NCI-H510A treated with DMSO at 0.1 percent for 48 hours (cell line): ENCODE measurements at places on chromosomes 7 and 10.
A peak's percentile ranks its signal among the peaks of the same experiment; 100 is the strongest.

DNA sequence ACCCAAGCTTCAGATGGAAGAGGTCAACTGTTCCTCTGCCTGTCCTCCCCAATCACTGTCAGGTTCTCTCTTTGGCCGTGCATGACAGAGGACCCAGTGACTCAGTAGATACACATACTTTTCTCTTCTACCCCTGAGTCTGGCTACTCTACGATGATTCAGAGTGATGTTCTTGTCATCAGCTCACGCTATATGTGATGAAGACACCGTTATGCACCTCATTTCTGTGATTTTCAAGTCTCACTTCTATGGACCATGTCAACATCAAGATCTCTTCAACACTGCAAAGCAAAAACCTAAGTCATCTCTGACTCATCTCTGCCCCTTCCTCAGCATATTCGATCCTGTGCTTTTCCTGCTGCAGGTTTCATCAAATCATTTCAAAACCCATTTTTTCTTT, 76.6 kb upstream of the DGKI start:
- no peak for DNase-seq

- DNase-seq: no peak
These were observed 1.3 kb downstream of the HOXA7 start for GRCh38 chr7:27154901-27155815.

DNA sequence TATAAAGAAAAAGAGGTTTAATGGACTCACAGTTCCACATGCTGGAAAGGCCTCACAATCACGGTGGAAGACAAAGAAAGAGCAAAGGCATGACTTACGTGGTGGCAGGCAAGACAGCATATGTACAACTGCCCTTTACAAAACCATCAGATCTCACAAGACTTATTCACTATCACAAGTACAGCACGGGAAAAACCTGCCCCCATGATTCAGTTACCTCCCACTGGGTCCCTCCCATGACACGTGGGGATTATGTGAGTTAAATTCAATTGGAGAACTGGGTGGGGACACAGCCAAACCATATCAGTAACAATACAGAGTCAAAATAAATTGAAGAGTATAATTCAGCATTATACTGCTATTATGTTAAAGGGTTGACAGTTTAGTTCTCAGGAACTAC, 37.8 kb downstream of the RNLS start:
- DNase-seq: no peak

GRCh38 chr10:133336577-133337369, at the start of gene CALY:
TSS of gene CALY (minus strand) at chr10:133336896. CDS start at chr10:133328989, 7,907 bp downstream.
- no peak for DNase-seq

DNA sequence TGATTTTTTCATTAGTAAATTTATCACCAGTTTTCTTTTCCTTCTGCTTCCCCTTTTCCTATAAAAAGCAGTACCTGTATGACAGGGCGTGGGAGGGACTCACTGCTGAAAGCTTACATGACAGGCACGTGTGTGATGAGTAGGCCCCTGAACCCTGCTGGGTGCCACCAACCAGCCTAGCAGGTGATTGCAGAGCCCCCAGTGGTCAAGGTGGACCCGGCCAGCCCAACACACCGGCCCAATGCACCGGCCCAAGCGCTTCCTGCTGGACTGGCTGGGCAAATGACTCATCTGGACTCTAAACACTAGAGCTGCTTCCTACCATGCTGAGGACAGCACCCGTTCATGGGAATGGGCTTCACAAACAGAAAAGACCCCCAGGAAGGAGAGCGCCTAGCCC, 89.8 kb upstream of the TMEM72 start:
- DNase-seq: no peak

- no peak for DNase-seq
These were observed 71.7 kb downstream of the NRBF2 start for GRCh38 chr10:63204667-63205391.

GRCh38 chr7:140873434-140873833, 51.3 kb downstream of the BRAF start:
- DNase-seq: no peak

DNA sequence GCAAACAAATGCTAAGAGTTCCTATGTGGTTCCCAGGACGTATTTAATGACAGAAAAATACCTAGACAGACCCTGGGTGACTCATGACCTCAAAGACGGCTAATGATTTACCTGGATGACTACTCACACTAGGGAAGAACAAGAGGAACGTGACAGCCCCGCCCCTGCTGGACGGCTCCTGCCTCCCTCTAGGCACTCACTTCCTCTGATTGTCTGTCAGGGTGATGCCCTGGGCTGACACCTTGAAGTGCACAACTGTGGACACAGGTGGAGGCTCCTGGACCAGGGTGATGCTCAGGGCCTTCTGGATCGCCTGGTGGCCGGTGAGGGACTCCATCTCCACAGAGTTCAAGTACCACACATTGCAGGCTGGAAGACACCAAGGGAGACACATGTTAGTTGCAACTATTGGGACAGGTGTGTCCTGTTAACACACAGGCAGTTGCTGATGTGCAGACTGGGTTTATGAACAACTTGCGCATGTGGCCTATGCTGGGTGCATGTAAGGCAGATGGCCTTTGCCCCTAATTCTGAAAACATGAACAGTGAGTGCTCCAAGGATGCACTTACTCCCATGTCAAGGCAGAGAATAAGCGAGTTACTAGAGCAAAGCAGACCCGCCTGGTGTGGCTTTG, 298.3 kb downstream of the TNS3 start:
- no peak for DNase-seq

DNA sequence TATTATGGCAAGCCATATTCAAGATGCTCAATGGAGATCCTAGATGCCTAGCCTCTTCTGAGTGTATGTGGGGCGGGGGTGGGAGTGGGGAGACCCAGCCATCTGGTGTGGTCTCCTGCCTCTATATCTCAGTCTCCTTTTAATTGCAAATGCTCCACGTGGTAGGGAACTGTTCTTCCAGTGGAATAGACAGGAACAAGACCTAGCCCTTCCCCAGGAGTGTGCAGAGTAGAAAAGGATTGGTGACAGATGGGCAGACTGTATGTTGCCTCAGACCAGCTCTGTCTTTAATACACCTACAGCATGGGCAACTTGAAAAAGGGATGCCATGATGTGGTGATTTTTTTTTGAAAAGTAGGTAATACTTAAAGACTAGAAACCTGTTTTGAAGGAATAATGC, 12.6 kb downstream of the CYP3A5 start:
- no peak for DNase-seq

DNA sequence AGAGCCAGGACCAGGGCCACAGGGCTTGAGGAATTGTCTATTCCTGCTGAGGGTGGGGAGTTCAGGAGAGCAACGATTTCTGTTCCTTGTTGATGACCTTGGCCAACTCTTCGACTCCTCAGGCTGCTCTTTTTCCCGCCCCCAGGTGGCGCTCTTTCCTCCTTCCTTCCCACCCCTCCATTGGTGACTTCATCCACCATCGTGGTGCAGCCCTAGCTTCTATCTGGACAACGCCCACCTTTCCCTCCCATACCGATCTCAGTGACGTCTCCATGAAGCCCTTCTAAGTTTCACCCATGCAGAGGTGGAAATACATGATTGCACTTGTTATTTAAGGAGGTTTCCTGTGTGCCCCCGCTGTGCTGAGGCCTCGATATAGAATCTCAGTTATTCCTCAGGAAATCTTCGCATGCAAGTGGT, 22.1 kb upstream of the CARD11 start:
- no peak for DNase-seq

DNA sequence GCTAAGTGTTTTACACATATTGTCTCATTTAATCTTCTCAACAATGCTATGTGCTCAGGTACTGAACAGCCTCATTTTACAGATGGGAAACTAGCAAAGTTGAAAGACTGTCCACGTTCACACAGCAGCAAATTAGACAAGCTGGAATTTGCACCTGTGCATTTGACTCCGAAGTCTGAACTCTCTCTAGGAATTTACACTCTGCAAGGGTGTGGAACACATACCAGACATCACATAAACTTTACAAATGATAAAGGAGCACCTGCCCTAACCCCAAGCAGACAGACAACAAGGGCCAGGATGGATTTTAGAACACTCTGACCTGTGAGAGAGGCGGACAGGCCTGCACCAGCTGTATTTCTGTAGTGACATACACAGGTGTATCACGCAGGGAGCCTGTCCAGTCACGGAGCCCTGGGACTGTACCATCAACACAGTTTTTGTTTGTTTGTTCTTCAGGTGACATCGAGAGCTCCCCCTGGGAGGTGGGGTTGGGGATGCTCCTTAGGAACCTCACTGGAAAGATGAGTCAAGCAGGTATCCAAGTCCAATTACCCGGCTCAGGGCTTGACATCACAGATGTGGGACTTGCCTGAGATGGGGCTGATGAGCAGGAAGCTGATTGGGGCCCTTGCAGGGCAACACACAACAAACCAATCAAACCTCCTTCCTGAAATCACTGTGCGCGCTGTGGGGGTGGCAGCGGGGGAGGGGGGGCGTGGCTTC, 31.0 kb downstream of the MKI67 start:
- DNase-seq: no peak

- no peak for DNase-seq
These were observed 329.8 kb upstream of the SEMA3D start for GRCh38 chr7:85516675-85517074.

GRCh38 chr10:105761576-105762260, 1120.6 kb downstream of the SORCS3 start:
- no peak for DNase-seq

- no peak for DNase-seq
These were observed 134.8 kb downstream of the INHBA start for GRCh38 chr7:41568135-41568534.

DNA sequence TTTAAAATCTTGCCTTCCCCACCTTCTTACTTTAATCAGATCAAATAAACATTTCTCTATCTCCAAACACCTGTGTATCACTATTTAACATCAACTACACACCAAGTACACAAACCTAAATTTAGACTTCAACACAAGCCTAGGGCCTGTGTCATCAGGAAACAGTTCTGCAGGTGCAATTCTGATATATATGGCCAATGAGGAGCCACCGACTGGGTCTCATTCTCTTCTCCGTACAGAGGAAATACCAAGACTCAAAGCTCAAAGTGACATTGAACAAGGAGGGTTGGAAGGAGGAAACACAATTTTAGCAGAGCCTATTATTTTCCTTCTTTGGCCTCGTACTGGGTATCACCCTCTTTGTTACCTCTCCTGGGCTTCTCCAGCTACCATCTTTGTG, 152.6 kb upstream of the PRR15 start:
- DNase-seq: no peak

DNA sequence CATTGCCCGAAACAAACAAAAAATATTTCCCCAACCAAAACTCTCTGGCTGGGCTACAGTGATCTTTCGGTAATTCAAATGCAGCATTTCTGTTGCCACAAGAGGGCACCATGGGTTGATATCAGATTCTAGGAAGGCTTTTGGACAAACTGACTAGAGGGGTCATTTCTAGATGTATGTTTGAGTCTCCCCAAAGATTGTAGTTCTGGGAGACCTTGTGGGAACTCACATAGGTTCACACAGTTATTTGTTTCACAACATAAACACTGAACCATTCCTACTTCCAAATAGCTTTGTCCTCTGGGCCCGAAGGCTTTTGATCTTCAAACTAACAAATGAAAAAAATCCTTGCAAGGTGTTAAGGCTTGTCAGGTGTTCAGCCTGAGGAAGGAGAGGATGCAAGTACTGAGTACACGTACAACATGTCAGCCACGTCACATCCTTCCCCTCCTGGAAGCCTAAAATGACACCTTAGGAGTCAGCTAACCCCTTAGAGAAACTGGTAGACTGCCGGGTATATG, 37.0 kb upstream of the IL15RA start:
- no peak for DNase-seq

GRCh38 chr7:1238450-1238882, 5.8 kb downstream of the UNCX start:
- DNase-seq: no peak

DNA sequence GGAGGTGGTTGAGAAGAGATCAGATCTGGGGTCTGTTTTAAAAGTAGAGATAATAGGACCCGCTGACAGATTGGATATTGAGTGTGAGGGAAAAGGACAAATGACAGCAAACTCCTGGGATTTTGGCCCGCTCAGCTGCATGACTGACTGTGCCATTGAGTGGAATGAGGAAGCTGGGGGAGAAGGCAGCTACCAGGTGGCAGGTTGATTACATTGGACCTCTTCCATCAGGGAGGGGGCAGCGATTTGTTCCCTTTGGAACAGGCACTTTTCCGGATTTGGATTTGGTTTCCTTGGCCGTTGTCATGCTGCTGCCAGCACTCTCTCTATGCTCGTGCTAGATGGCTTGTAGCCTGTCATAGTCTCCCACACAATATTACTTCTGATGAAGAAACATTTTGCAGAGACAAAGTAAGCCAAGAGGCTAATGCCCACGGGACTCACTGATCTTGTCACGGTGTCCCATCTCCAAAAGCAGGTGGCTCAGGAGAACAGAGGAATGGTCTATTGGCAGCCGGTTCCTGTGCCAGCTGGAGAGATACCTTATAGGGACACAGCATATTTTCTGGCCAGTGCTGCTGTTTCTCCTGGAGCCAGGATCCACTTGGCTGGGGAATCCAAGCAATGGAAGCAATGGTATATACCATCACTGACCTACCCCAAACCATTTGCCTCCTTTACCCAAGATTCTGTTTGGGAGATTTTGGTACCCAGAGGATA, 69.1 kb upstream of the WAC start:
- DNase-seq: no peak

- no peak for DNase-seq
These were observed 45.8 kb downstream of the EEPD1 start for GRCh38 chr7:36198854-36199266.

DNA sequence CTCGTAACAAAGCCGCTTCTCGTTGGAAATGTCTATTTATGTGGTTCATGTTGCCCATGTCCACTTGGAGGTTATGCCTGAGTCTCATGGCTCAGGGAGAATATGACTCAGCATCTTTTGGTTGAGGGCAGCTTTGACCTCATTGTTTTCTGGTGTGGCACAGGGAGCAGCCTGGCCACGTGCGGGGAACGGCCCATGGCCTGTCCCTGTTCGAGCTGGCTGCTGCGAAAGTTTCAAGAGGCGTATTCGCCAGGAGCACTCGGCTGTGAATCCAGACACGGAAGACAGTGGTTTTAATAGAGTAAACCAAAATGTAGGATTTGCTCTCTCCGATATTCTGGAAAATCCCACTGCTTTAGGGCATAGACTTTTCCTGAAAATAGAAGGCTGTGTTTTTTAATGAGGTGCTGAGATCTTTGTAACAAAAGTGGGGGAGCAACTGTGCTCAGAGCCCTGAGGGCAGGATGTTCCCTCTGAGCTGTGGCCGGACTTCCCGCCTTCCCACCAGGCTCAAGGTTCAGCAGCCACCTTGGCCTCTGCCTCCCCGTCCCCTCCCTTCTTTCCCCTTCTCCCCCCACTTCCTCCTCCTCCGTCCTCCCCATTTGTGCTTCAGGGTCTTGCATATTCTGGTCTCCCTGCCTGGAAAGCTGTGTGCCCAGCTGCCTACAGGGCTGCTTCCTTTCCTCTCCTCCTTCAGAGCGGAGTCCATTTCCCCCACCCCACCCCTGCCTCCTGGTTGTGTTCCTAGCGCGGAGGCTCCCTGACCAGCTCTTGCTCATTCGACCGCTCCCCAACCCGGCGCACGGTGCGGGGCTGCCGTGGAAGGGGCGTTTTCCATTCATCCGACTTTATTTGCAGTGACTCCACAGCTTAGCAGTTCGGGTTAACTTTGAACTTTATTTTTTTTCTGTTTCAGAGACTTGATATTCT, 642.0 kb downstream of the SDK1 start:
- DNase-seq: peak; percentile 79

GRCh38 chr7:137458399-137458798, 114.9 kb upstream of the PTN start:
- DNase-seq: no peak

GRCh38 chr7:98116656-98117461, 10.2 kb downstream of the LMTK2 start:
- peak; percentile 51 for DNase-seq

GRCh38 chr7:86908948-86909347, 150.5 kb downstream of the ELAPOR2 start:
- DNase-seq: no peak
